ENCODE measurements at places on chromosomes 11 and 22.

- no peak for DNase-seq
Measured at GRCh38 chr22:48665311-48665995, 1162.2 kb downstream of the BRD1 start.

DNA sequence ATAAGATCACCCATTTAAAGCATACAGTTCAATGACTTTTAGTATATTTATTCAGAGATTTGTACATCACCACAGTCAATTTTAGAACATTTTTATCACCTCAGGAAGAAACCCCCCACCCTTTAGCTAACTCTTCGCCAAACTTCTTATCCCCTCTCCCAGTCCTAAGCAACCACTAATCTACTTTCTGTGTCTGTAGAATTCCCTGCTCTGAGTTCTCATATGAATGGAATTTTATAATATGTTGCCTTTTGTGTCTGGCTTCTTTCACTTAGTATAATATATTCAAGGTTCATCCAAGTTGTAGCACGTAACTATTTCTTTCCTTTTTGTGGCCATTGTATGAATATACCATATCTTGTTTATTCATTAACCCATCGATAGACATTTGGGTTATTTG is 3.6 kb downstream of the ANKRD13D start:
- DNase-seq = no peak

GRCh38 chr22:26573026-26573662 is 16.8 kb downstream of the TPST2 start:
- DNase-seq = no peak

DNA sequence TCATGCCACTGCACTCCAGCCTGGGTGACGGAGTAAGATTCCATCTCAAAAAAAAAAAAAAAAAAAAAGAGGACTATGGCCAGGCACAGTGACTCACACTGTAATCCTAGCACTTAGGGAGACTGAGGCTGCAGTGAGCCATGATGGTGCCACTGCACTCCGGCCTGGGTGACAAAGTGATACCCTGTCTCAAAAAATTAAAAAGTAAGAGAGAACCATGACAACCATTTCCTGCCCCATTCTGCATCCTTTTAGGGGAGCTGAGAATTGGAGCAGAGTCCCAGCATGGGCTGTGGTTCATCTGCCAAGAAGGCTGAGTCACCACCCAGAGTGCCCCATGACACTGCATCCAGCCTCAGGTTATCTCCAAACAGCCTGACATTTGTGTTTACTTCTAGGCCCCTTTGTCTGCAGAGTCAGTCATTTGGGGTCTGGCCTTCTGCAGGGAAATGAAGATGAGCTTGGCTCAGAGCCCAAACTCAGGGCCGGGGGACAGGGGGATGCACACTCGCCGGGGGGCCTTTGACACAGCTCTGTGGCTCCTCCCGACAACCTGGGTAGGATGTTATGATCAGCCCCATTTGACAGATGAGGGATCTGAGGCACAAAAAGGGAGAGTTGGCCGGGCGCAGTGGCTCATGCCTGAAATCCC is 4.7 kb downstream of the CSDC2 start:
- no peak for DNase-seq

DNA sequence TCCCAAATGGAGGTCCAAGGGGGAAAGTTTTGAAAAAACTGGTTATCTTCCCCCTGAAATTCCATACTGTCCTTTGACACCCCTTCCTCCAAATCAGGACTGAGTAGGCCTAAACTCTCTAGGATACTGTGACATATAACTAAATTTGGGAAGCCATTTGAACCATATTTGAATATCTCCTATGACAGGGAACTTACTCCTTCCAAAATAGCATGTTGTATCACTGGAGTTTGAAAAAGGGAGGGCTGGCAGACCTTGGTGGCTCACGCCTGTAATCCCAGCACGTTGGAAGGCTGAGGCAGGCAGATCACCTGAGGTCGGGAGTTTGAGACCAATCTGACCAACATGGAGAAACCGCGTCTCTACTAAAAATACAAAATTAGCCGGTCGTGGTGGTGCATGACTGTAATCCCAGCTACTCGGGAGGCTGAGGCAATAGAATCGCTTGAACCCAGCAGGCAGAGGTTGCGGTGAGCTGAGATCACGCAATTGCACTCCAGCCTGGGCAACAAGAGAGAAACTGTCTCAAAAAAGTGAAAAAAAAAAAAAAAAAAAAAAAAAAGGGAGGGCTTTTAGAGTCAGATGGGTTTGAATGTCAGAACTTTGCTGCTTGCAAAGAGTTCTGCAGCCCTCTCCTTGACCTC is 42.4 kb downstream of the PIK3C2A start:
- no peak for DNase-seq

GRCh38 chr11:68763181-68763721 is 11.9 kb upstream of the TESMIN start:
- no peak for DNase-seq

DNA sequence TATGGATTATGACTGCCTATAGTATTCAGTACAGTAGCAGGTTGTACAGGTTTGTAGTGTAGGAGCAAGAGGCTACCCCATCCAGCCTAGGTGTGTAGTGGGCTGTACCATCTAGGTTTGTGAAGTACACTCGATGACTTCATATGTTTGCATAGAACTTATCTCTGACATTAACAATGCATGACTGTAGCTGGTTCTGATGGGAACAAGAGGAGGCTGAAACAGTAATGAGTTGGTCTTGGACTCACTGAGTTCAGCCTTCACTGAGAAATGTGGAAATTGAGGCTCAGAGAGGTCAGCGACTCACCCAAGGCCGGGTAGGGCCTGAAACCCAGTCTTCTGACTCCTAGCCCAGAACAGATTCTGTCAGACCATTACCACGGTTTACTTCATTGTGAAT is 13.0 kb downstream of the MYO7A start:
- DNase-seq = no peak

- no peak for DNase-seq
Measured at GRCh38 chr22:23260645-23261581, 80.6 kb downstream of the BCR start.

DNA sequence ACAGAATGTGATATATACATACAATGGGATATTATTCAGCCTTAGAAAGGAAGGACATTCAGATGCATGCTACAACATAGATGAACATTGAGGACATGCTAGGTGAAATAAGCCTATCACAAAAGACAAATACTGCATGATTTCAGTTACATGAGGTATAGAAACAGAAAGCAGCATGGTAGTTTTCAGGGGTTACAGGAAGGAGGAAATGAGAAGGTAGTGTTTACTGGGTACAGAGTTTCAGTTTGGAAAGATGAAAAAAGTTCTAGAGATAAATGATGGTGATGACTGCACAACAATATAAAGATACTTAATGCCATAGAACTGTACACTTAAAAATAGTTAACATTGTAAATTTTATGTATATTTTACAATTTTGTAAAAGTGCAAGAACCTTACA is 266.7 kb upstream of the C11orf87 start:
- no peak for DNase-seq

- DNase-seq = no peak
Measured at GRCh38 chr22:27452922-27453321, 348.6 kb downstream of the MN1 start.

GRCh38 chr11:85672105-85672902 is 7.4 kb upstream of the CREBZF start:
- DNase-seq = no peak

- no peak for DNase-seq
Measured at GRCh38 chr11:18624161-18624560, 10.0 kb downstream of the SPTY2D1 start.

DNA sequence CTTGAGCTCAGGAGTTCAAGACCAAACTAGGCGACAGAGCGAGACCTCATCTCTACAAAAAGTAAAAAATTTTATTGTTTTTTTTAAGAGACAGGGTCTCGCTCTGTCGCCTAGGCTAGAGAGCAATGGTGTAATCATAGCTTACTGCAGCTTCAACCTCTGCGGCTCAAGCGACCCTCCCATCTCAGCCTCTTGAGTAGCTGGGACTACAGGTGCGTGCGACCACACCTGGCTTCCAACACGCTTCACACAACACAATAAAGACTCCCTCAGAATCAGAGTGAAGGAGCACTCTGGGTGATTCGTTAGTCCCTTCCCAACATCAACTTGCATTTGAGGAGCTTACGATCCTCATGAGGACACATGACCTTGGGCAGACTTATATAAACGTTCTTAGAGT is 79.5 kb upstream of the APOA1 start:
- DNase-seq = no peak

GRCh38 chr11:86363424-86363823 is 11.3 kb upstream of the CCDC81 start:
- DNase-seq = no peak

DNA sequence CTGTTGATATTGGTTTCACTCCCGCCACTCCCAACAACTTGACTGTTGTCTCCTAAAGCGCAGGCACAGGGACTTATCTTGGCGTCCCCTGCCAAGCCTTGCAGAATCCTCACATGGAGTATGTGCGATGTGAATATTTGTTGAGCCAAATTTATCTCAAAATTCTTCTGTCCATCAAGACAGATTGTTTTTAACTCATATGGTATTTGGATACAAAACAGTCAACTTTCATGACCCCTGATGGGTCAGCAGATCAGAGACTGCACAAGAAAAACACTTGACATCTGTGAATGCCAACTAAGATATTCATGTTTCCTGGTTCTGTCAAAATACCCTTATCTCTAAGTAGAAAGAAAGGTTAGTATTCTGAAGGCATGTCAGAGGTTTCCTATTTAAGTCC is 221.7 kb upstream of the BLID start:
- DNase-seq = no peak

DNA sequence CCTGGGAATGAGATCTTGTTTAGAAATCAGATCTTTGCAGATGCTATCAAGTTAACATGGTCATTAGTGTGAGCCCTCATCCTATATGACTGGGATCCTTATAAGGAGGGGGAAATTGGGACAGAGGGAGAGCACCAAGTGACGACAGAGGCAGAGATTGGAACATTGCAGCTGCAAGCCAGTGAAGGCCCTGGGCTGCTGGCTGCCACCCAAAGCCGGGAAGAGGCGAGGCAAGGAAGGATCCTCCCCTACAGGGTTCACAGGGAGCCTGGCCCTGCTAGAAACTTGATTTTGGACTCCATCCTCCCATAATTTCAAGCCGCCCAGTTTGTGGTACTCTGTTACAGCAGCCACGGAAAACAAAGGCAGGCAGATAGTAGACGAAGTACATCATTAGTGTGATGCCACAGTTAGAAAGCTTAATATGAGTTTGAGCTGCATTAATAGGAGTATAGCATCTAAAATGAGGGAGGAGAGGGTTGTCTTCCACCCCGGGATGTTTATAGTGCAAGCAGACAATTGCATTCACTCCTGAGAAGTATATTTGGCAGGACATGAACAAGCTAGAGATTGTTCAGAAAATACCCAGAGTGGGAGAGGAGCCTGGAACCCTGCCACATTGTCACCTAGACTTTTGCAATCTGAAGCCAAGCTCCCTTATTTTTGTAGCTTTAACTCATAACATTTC is 56.8 kb upstream of the CLMP start:
- no peak for DNase-seq

- DNase-seq = no peak
Measured at GRCh38 chr11:15468466-15468865, 353.7 kb downstream of the INSC start.

GRCh38 chr11:109133159-109133558 is 288.8 kb upstream of the C11orf87 start:
- no peak for DNase-seq

GRCh38 chr11:62774407-62774806 is 3.2 kb downstream of the TAF6L start:
- no peak for DNase-seq

GRCh38 chr11:79592824-79593223 is 152.0 kb upstream of the TENM4 start:
- DNase-seq = no peak

GRCh38 chr11:122659676-122660554 is 4.4 kb downstream of the UBASH3B start:
- no peak for DNase-seq

DNA sequence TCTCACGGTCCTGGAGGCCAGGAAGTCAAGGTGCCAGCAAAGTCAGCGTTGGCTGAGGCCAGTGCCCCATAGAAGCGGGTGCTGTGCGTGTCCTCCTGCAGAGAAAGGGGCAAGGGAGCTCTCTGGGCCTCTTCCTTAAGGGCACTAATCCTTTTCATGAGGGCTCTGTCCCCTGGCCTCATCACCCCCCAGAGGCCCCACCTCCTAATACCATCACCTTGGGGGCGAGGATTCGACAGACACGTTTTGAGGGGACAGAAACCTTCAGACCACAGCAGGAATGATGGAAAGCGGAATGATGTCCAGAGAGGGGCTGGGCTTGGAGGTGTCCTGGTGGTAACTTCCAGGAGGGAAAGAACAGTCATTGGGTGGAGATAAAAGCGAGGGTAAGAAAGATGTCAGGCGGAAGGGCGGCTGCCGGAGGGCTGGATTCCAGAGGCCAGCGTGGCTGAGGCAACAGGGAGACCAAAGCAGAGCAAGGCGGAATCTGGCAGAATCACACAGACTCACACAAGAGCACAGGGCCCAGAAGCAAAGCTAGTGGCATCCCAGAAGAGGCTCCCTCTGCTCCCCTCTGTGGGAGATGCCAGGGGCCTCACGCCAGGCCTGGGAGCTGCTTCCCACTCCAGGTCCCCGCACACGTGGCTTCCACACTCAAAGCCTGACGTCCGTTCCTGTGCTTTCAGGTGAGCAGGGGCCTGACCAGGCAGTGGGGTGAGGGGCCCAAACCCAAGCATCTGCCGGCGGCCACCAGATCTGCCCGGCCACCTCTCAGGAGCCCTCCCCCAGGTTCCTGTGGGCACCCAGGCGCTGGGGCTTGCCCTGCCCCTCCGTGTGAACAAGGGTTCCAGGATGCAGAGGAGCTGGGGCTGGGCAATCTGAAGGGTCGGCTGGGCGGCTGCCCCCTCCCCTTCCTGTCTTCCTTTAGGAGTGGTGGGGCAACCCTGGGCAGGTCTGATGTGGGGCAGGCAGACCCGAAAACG is 784.5 kb downstream of the BRD1 start:
- DNase-seq = no peak
